ENCODE measurements at places on chromosomes 3 and 15.

- no peak for DNase-seq
Measured at GRCh38 chr3:122628567-122628966, 51.1 kb downstream of the PARP15 start.

GRCh38 chr3:12948891-12949711 is 107.7 kb upstream of the RPL32 start:
- DNase-seq: peak; percentile 28

- no peak for DNase-seq
Measured at GRCh38 chr3:32865383-32865782, 47.6 kb downstream of the TRIM71 start.

GRCh38 chr3:171704002-171704401 is 106.3 kb downstream of the PLD1 start:
- DNase-seq: peak; percentile 13

DNA sequence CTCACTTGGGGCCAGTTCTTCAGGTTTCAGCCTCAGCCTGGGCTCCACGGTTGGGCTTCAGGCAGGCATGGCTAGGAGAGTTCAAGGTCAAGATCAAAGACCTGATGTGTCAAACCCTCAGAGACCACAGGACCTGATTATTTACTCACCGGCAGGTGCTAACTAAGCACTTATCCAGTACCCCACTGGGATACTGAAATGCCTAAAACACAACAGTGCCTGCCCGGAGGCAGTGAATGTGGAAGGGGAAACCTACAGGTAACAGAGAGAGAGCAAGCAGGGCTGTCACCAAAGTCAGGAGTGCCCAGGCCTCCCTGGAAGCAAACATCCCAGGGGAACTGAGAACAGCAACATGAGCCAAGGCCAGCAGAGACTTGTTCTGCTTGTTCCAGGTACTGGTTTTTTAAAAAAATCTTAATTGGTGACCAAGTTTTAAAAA is 6.7 kb downstream of the IDH2 start:
- no peak for DNase-seq

DNA sequence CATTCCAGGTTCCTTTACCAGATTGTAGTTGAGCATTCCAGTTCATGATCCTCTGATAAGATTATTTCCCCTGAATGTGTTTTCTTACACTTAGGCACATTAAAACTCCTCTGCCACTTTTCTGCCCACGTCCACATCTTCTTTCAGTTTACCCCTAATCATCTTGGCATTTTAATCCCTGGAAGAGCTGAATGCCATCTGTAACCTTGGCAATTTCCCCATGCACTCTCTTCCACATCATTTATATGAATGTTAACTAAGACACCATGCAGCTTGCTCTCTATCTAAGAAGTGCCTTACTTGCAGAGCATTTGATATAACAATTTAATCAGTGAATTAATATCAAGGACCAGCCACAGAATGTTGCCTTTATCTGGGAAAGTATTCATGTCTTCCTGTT is 25.8 kb downstream of the TIMP4 start:
- no peak for DNase-seq

DNA sequence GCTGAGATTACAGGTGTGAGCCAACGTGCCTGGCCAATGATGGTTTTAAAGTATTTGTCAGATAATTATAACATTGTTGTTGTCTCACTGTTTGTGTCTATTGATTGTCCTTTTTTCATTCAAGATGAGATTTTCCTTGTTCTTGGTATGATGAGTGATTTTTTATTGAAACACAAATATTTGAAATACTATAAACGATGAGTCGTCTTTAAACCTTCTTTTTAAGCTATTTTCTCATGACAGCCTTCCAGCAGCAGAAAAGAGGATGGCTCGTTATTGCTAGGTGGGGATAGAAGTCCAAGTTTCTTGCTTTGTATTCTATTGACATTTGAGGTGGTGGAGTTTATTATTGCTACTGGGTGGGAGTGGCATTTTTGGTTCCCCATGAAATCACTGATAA is 61.7 kb upstream of the MDFIC2 start:
- DNase-seq: no peak

Data from midbrain (tissue), 1 donor.